ENCODE measurements at places on chromosomes 2 and 18.

- DNase-seq, result peak; percentile 28
Observed at GRCh38 chr18:3062798-3063680, 50.1 kb upstream of the LPIN2 start.

- no peak for DNase-seq
Observed at GRCh38 chr2:227973241-227973640, 101.8 kb downstream of the DAW1 start.

DNA sequence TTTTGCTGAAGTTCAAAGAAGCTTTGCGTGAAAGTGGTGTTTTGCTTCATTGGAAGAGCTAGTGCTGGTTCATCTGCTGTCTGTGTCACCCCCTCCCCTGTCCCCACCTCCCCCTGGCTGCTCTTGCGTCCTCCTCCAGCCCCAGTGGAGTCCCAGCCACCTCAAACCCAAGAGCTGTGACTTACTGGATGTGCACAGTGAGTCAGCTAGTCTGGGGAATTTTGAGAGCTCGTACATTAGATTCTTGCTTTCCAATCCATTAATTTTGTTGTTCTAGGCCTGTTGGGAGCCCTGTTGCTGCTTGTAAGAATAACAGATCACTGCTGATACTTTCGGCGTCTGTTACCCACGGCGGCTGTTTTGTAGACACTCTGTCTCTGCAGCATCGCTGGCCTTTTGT is 412.1 kb downstream of the TSN start:
- no peak for DNase-seq

DNA sequence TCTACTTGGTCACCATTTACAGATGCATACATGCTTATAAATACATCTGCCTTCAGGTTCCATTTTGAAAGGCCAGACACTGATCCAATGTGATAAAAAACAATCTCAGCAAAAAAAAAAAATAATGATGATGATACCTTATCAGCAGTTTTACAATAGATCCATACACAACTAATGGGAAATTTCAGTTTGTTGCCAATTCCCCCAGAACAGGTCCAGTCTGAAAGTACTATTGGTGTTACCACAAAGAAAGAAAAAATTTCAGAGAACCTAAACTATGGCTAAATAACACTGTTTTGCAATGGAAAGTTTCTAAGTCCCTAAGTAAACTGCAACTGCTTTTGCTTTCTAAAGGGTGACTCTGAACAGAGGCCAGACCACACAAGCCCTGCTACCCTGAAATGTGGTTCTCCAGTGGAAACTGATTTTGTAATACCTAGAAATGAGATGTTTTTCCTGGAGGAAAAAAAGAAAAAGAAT is 54.1 kb downstream of the LPIN2 start:
- peak; percentile 57 for DNase-seq

- no peak for DNase-seq
Observed at GRCh38 chr2:217263756-217264155, 403.9 kb upstream of the TNP1 start.

DNA sequence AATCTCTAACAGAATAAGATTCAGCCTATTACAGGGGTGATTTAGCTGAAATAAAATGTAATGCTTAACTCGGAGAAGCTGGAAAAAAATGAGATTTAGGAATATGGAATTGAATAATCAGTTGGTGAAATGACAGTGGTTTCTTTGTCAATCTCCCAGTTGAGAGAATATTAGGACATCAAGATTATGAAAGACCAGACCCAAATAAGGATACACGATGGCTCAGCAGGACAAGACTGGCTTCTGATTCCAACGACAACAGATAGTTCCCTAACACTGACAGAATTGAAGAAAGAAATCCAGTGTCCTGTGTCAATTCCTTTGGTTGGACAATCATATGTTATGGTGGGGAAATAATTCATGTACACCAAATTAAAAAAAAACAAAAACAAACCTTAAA is 55.8 kb downstream of the HRH4 start:
- no peak for DNase-seq

DNA sequence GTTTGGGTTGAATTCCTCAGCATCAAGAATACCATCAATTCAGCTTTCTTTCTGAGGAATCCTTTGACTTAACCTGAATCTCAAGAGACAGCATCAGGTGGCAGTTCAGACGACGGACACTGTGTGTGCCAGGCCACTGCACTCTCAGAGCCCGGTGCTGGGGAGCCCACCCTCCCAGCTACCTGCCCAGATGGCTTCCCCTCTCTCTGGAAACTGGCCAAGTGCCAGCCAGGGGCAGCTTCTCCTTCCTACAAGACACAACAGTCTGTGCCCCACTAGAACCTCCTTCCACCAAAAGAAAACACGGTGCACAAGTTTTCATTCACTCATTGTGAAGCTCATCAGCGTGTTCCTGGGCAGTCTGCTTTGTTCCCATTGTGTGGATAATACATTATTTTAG is 28.5 kb downstream of the MAL start:
- DNase-seq, result no peak

DNA sequence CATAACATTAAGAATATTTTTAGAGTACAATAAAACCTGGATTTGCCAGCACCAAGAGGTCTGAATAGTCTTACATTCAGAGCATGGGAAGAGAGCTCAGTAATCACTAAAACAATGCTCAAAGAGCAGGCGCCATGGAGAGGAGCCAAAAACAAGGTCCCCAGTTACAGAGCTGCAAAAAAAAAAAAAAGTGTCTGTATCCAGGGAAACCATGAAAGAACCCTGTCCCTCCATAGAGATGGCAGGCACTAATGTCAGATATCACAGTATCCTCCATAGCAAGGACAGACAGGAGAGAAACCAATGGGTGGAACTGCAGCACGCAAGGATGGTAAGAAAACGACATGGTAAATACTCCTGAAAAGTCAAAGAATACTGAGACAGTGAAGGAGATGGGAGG is 19.5 kb downstream of the FBXO15 start:
- DNase-seq, result no peak

DNA sequence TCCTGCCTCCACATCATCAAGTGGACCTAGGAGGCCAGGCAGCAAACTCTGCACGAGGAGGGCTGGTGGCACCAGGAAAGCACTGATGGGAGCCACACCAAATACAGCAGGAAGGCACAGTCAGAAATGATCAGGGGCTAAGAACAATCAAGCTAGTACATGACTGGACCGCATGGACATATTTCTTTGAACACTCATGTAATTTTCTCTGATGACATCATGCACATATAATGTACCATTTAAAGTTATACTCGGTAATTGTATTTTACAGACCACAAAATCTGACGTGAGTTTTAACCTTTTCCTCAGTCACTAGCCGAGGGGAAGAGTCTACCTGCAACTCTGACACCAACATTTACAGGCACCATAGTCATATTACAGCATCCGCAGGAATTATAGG is 76.7 kb downstream of the XDH start:
- peak; percentile 88 for DNase-seq

GRCh38 chr2:111122631-111123421 is 2.1 kb downstream of the BCL2L11 start:
- DNase-seq, result peak; percentile 84

DNA sequence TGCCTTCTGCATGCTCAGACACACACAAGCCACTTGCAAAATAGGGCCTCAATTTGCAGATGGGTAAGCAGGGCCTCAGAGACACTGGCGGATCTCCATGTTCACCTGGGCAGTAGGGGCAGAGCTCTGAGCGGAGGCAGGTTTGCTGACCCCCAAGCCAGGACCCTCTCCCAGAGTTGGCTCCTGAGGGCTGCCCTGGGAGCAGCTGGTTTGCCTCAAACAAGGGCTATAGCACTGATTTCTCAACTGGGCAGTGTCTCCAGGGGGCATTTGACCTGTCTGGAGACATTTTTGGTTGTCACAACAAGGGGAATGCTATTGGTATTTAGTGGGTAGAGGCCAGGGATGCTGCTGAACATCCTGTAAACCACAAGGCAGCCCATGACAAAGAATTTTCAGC is 11.6 kb downstream of the GLI2 start:
- DNase-seq, result no peak

GRCh38 chr2:25237764-25238163 is 69.4 kb upstream of the POMC start:
- DNase-seq, result no peak

GRCh38 chr2:214246417-214246816 is 164.4 kb upstream of the VWC2L start:
- DNase-seq, result no peak

DNA sequence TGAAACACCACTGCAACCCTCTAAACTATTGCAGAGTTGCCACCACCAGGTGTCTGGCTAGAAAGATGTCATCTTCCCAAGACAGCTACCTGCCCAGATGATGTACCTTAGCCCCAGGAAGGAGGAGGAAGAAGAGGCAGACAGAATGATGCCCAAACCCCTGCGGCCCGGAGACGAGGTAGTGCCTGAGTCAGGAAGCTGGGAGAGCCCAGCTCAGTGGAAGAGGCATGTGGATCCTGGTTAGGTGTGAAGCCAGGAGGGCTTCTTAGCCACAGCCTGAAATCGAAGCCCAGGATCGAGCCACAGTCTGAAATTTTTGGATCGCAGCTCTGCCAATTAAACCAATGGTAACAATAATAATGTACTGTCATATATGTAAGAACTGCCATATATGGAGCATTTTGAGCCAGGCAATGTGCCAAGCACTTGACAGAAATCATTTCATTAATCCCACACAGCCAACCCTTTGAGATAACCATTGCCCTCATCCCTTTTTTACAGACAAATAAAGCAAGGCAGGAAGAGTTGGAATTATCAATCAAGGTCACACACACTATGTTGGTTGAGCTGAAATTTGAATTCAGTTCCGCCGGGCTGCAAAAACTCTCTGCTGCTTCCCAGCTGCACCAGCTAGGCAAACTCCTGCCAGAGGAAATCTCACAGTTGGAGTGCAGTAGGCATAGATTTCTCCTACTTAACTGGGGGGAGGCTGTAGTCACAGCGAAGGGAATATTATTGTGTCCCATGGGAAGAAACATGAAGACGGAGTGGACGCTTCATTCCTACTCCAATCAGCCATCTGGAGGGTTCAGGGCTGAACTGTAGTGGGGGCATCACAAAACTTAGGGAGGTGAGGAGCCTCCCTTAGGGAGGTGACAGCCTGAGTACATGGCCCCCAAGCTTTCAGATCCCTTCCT is 19.4 kb upstream of the CYP1B1 start:
- no peak for DNase-seq

- DNase-seq, result peak; percentile 66
Observed at GRCh38 chr18:35497027-35497369, 762 bp downstream of the INO80C start.

DNA sequence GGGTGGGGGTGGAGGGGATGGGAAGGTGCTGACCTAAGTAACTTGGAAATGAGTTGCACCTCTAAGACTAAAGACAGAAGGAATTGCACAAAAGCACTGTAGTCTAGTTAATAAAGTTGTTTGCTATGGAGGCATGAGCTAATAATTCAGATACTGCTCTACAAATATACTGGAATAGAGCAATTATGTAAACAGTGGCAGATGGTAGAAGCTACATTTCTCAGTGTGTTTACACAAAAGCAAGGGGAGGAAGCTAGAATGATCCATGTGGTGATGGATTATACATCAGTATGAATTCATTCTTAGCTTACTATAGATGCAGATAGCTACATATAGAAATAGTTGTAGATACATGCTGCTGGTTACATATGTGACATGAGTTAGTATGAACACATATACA is 27.6 kb upstream of the UBE2F start:
- DNase-seq, result no peak

GRCh38 chr18:50819027-50819727 is 639 bp downstream of the MRO start:
- DNase-seq, result peak; percentile 13

DNA sequence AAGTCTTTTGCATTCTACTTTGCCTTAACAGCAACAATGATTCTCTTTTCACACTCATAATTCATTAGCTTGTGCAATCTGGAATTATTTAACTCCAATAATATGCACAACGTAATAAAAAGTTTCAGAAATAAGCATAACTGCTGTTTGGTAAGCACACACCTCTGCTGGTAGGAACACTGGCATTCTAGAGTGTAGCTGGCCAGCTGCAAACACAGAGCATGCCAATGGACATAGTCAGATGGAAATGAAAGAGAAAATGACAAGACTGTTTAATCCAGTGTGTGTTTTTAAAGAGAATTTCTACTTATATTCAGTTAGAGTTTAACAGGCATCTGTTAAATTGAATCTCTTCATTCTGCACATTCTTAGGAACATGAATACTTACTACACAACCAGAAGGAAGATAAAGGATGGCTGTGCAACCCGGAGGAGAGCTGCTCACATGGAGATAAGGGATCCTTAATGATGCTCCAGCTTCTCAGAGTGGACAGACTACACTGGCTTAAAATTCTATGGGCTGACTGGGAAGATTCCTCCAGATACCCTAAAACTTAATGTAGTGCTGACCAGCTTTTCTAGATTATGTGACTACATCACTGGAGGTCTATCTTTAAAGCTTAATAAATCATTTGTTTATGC is 94.6 kb upstream of the CHAC2 start:
- peak; percentile 38 for DNase-seq

- no peak for DNase-seq
Observed at GRCh38 chr2:234830853-234831252, 121.0 kb upstream of the SH3BP4 start.

DNA sequence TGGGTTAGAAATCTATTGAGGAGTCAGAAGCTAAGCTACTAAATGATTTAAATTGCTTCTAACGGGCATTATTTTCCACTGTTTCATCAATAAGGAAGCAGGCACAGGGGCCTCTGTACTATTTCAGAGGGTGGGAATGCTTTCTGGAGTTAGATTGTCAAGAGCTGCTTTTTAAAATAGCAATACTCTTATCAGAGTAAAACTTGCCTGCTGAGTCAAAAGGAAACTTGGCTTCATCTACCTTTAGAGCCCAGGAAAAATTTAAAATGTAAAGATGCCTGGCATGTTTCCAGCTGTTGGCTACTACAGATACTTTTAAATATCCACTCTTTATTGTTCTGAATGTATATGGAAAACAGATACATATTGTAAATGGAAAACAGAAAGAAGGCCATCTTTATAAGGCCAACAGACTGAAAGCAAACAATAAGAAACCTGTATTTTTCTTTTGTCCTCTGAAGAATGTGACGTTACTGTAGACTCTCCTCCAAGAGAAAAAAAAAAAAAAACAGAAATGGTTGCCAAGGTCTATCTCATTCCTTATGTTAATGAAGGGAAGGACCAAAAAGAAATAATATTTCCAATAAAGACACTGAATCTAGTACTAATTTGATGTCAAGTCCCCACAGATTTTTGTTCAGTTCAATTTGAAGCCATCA is 79.1 kb downstream of the FIGN start:
- DNase-seq, result peak; percentile 36

- DNase-seq, result peak; percentile 27
Observed at GRCh38 chr18:40152859-40153258, 1802.2 kb upstream of the PIK3C3 start.

- DNase-seq, result no peak
Observed at GRCh38 chr2:125456693-125457363, 1199.1 kb upstream of the GYPC start.

All from astrocyte of the spinal cord (primary cell).